ENCODE measurements at places on chromosomes 3 and 15.

- DNase-seq, result no peak
Measured at GRCh38 chr3:60333710-60334109, 917.5 kb downstream of the FHIT start.

- no peak for DNase-seq
Measured at GRCh38 chr3:129317848-129318247, 39.2 kb downstream of the HMCES start.

- no peak for DNase-seq
Measured at GRCh38 chr3:47404431-47404876, 23.6 kb downstream of the PTPN23 start.

- DNase-seq, result no peak
Measured at GRCh38 chr3:148778926-148779325, 48.7 kb upstream of the CPB1 start.

DNA sequence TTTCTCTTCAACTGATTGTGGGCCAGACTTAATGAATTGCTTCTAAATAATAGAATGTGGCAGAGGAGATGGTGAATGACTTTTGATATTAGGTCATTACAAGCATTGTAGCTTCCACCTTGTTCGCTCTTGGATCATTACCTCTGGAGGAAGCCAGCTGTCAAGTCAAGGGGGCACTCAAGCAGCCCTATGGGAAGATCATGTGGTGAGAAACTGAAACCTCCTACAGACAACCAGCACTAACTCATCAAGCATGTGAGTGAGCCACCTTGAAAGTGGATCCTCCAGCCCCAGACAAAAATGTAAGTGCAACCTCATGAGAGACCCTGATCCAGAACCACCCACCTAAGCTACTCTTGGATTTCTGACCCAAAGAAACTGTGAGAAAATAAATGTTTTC lies 109.8 kb upstream of the TBC1D5 start:
- no peak for DNase-seq

- peak; percentile 28 for DNase-seq
Measured at GRCh38 chr15:90388462-90389380, 679 bp downstream of the IQGAP1 start.

DNA sequence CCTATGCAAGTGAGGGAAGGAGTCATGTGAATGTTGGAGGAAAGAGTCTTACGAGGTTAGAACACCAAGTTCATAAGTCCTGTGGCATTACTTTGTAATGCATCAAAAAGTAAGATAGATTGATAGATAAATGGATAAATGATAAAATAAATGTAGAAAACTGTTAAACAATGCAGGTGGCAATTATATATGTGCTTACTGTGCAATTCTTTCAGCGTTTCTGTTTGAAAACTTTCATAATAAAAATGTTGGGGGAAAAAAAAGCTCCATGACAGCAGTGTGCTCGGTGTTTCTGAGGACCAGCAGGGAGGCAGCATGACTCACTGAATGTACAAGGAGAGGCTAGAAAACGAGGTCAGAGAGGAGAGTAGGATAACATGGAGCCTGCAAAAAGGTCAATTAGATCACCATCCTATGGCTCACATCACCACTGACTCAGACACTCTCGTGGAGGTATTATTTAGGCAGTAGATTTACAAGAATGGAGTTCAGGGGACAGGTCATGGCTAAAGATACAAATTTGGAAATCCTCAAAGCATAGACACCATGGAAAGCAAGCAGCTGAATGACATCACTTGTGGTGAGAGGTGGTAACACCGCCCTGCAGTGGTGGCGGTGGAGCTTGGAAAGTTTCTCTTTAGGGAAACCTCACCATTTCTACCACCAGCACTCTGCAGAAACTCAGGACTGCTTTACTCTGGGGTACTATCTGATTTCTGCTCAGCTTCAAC lies 219.8 kb downstream of the CTNNB1 start:
- DNase-seq, result no peak

- DNase-seq, result no peak
Measured at GRCh38 chr3:128409624-128410581, 56.8 kb downstream of the DNAJB8 start.

- no peak for DNase-seq
Measured at GRCh38 chr3:138433892-138434275, 532 bp upstream of the ESYT3 start.

DNA sequence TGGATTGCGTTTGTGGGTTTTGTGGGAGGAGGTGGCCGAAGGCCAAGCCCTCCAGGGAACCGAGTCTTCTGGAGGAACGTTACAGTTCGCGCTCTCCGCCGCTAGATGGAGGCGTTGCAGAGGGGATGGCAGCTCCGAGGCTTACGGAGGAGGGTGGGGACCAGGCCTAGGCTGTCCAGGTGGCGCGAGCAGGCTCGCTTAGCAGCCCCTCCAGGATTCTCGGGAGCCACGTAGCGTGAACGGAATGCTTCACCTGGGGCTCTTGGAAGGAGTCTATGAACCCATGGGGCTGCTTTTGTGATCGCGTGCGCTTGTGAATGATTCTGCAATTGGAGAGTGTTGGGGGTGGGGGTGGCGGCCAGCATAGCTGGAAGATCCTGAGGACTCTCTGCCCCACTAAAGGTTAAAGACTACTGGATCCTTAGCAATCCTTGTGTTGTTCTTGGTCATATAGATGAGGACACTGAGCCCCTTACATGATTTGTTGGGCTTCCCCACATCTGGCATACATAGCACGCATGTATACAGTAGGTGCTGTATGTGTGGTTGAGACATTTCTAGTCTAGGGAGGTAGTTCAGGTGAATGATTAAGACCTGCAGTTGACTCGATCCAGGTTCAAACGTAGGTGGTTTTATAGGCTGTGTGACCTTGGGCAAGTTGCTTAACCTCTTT lies 25.7 kb downstream of the FAM3D start:
- DNase-seq, result no peak

- no peak for DNase-seq
Measured at GRCh38 chr3:182182531-182182968, 470.8 kb downstream of the SOX2 start.

GRCh38 chr15:70418943-70419342 lies 321.2 kb upstream of the TLE3 start:
- no peak for DNase-seq

DNA sequence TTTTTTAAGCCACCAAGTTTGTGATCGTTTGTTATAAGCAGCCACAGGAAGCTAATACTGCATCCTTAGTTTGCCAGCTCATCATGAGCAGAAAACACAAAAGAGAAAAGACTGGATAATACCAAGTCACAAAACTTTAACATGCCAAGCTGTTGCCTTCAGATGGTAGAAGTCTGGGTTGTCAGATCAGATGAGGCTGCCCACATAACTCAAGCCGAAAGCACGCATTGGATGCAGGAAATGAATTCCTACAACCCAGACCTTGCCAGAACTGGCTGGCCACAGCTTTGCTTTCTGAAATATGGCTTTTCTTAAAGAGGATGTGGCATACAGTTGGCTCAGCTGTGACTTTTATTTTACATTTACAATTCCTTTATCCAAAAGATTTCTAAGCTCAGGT lies 118.3 kb upstream of the NEO1 start:
- no peak for DNase-seq

- no peak for DNase-seq
Measured at GRCh38 chr15:37528432-37528831, 406.0 kb upstream of the TMCO5A start.

DNA sequence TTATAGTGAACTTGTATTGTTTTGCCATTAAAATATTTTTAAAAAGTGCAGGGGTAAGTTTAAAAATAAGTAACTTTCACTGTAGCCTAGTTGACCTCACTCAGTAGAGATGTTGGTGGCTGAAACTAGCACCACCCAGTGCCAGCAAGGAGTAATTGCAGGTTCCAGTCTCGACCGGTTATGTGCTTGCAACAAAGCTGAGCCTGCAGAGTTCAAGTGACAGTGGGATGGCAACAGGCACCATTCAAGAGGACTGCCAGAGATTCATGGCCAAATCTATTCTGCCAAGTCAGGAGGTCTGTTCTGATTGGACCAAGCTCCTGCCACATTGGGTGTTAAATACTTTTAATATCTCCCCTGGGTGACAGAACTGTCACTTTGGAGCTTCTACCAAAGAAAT lies 2.7 kb downstream of the ADAMTS7 start:
- DNase-seq, result no peak

GRCh38 chr3:51955893-51956770 lies 951 bp downstream of the GPR62 start:
- DNase-seq, result no peak

DNA sequence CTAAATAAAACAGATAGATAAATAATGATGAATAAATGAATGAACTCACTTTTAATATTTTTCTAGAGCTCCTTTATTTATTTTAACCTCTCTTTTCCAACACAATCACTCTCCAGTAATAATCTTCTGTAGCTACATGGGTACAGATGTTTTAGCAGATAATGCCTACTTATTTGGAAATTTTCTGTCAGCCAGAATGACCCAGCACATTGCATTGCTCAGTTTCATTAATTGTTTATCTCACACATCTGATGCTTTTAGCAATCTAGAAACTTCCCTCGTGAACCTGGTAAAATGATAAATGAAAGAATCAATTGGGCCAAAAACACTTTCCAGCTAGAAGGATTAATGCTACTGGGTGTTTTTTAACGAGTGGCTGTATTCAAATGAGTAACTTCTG lies 14.9 kb upstream of the MYH15 start:
- DNase-seq, result no peak

DNA sequence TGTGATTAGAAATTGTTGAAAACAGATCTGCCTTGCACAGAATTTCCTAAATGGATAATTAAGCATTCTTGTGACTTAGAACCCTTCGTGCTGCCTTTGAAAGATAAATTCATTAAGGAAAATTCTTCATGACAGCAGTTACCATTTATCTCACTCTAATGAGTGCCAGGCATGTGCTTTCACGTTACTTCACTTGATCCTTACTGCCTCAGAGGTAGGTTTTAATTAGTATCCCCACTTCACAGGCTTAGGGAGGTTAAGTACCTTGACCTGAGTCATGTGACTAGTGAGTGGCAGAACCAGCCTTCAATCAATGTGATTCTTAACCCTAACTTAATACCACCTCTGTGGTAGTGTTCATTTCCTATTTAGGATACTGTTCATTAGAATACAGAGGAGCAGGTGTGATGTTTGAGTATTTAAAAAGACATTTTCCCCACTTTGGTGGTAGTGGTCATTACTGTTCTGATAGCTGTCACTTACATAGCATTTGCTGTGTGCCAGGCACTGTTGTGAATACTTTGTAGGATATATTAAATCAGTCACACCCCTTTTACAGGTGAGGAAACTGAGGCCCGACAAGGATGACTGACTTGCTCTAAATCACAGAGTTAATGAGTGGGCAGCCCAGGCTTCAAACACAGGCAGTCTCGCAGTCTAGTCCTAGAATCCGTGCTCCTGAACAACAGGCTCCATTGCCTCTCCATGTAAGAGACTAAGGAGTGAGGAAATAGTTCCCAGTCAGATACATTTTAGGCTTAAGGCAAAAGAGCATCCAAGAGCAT lies 57.9 kb downstream of the RLBP1 start:
- no peak for DNase-seq

DNA sequence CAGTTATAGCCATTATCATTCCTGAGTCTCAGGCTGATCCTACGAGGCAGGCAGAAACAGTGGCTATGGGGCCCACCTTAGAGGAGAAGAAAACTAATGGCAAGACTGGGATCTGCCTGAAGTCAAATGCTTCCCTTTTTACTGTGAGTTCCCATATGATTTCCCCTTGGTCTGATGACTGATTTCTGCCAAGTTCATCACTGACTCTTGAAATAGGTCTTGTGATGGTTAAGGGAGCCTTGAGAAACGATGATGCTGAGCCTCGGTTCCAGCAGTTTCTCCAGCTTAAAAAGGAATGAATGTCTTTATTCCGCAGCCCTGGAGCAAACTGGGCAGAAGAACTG lies 29.4 kb upstream of the LDHAL6B start:
- DNase-seq, result no peak

- no peak for DNase-seq
Measured at GRCh38 chr3:149291178-149291577, 42.3 kb downstream of the TM4SF18 start.

DNA sequence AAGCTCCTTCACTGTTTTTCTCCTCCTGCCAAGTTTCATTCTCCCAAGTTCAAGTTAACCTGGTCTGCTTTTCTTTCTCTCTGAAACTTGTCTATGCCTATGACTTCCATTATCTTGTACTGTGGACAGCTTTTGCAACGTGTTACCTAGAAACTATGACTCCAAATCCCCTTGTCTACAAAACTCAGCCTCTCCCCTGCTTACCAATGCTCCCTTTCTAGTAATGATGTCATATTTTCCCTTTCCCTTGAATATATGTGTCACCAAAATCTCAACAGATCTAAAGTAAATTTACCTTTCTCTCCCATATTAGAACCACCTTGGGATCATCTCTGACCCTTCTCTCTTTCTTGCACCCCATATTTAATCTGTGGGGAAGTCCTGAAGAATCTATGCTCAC lies 10.5 kb upstream of the ABHD2 start:
- DNase-seq, result no peak

DNA sequence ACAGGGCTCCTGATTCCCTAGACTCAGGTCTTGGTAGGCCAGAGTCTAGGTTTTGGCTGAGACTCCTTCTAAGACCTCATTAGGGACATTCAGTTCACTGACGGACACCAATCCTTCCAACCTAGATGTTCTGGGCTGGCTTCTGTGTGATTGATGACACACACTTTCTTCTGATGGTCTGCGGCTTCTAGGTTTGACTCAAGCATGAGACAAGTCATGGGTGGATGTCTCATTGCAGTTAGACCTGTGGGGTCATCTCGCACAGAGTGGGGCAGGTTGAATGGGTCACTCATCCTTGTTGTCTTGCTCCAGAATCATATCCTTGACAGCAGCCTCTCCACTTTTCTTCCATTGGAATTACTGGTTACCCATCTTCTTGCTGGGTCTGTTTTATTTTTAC lies 35.8 kb downstream of the ARNT2 start:
- no peak for DNase-seq

GRCh38 chr15:39597751-39598185 lies 16.9 kb downstream of the THBS1 start:
- DNase-seq, result no peak

DNA sequence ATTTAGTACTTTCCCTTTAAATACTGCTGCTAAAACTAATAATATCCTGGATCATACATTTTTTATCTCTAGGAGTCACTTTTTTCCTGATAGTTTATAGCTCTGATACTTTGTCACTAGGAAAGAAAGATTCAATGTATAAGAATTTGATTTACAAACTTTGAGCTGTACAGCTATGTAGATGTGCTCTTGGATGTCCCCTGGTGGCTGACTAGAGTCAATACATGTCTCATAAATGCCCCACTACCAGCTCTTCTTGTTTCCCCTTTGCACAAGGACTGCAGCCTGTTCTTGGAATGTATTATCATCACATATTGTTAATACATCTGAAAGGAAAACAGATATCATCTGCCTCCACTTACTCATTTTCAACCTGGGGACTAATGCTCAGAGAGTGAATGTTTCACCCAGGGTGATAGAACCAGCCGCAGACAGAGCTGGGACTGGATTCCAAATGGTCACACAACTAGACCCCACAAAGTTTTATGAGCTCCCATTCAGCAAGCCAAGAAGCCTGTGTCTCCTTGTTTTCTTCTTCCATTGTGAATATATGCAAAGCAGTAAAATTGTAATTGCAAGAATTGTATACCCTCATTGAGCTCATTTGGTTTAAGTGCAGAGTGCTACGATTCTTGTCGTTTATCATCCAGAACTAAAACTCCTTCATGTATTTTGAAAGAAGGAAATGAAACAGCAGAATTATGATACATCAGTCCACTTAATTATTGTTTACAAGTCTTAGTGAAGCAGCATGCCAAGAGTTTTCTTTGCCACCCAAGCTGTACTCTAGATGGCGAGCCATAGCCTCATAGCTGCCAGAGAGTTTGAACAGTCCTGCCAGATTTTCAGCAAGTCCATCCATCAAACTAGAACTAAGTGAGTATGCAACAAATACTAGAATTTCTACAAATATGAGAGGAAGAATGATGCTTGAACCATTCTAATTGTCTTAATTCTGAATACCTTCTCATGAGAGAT lies 261.6 kb upstream of the LMCD1 start:
- no peak for DNase-seq

Data from stimulated activated CD4-positive, alpha-beta T cell treated with anti-CD3 and anti-CD28 coated beads, Interleukin-15, amount 100 ng/mL, for 1 hour (primary cell).